ENCODE measurements at places on chromosomes 1 and 21.

- no peak for DNase-seq
Measured at GRCh38 chr1:41813226-41813625, 105.5 kb downstream of the HIVEP3 start.

GRCh38 chr1:41072051-41072450, 50.5 kb upstream of the SLFNL1 start:
- peak; percentile 40 for DNase-seq

GRCh38 chr21:26119906-26120305, 50.7 kb downstream of the APP start:
- DNase-seq = no peak

GRCh38 chr1:66176832-66177231, 357.1 kb upstream of the SGIP1 start:
- DNase-seq = no peak

GRCh38 chr1:15609631-15610030, 7.6 kb upstream of the DDI2 start:
- DNase-seq = peak; percentile 18

DNA sequence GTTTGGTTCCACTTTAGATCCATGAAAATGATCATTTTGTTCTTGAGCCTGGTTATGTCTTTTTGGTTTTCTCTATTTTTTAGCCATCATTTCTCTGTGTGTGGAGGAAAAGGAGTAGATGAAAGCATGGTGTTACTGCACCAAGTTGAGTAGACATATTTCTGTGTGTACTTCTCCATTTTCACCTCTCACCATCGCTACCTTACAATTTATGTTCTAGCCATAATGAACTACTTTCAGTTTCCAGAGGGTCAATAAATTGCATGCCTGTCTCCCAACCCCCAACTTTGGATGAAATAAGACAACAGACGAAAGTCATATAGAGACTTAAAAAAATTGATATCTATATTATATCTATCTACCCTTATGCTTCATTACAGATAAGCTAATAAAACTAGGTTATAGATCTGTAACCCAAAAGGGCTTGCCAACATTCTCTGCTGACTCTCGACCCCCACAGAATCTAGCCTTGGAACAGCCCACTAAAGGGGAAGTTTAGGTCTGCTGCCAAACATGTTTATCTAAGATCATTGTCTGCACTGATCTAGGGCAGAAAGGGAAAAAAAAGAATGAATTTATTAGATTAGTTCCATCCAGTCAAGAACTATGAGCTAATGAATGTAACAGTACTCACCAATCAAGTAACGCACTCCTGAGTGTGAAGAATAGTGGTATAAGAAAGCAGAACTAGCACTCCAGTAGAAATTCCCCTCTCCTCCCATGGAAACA, 7.5 kb upstream of the MAN1A2 start:
- no peak for DNase-seq

DNA sequence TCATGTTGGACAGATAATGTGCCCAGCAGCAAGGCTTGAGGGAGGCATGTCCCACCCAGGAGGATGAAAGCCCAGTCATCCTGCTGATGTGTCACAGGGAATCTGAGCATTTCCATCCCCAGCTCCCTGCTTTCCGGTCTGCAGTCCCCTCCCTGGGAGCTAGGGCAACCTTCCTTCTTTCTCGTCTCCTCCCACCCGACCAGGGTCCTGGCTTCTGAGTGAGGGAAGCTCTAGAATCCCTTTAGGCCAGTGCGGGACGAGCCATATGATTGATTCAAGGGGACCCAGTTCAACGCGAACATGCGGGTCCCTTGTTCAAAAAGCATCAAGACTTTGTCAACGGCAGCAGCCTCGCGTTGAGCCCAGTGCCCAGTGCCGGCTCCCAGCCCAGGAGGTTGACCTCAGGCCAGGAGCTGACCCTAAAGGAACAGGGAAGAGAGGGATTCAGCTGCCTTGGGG, 96.7 kb upstream of the TMPRSS2 start:
- DNase-seq = peak; percentile 46

All from fibroblast of skin of abdomen (primary cell).